ENCODE measurements at places on chromosomes 11 and 22.

- no peak for DNase-seq
Observed at GRCh38 chr11:116215471-116216113, 557.2 kb downstream of the BUD13 start.

GRCh38 chr11:7592711-7593110 is 78.9 kb downstream of the PPFIBP2 start:
- no peak for DNase-seq

- DNase-seq = no peak
Observed at GRCh38 chr22:21074102-21074715, 28.5 kb downstream of the LRRC74B start.

DNA sequence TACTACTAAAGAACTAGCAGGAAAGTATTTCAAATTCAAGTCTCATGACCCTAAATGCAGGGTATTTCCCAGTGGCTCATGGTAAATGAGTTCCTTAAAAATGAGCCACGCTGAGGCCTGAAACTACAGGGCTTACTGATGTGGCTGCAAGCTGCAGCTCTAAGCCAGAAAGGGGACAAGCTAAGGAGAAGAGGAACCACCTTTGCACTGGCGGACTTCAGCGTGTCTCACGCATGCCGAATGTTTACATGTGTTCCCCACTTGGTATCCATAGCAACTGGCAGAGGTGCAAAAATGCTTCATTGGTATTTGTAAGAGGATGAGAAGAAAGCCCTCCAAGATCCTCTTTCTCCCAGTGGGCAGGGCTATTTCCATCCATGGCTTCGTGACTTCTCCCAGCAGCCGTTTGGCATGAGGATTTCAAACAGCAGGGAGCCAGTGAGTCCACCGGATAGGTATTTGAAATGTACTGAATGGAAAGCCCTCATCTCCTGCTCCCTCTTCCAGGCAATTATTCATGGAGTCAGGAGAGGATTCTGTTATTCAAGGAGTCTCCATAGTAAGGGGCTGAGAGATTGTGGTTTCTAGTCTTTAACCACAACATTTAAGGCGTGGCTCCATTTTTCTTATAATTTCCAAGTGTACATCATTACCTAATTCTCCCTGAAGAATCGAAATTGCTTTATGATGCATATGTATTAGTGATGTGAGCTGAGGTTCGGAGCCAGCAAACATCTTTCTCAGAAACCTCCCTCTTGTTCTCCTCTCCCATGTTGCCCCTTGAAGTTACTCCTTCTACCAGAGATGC is 55.3 kb upstream of the CD44 start:
- peak; percentile 55 for DNase-seq

- no peak for DNase-seq
Observed at GRCh38 chr11:114316980-114317786, 21.0 kb downstream of the NNMT start.

- DNase-seq = no peak
Observed at GRCh38 chr11:57440744-57441414, 14.0 kb upstream of the SLC43A3 start.

DNA sequence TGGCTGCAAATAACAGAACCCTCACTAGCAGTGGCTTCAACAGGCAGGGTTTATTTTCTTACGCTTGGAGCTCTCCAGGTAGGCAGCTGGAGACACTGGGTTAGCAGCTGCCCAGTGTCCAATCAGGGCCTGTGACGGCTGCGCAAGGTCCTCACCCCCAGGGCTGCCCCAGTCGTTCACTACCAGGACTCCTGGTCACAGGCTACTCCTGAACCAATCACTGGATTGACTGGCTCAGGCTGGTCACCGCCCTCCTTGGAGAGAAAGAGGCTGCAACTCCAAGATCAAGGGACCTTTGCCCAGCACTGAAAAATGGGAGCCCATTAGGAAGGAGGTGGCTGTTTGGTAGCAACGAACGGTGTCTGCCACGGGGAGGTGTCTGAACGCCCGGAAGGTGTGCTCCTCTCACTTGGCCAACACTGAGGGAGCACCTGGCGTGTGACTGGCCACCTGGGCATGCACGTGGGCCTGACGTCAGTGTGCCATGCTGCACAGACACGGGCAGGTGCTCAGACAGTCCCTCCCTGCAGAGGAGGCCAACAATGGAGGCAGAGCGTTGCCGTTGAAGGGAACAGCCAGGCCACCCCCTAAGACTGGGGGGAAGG is 5.1 kb downstream of the ARSA start:
- no peak for DNase-seq

- DNase-seq = no peak
Observed at GRCh38 chr11:65501186-65501471, 2.3 kb downstream of the MALAT1 start.

DNA sequence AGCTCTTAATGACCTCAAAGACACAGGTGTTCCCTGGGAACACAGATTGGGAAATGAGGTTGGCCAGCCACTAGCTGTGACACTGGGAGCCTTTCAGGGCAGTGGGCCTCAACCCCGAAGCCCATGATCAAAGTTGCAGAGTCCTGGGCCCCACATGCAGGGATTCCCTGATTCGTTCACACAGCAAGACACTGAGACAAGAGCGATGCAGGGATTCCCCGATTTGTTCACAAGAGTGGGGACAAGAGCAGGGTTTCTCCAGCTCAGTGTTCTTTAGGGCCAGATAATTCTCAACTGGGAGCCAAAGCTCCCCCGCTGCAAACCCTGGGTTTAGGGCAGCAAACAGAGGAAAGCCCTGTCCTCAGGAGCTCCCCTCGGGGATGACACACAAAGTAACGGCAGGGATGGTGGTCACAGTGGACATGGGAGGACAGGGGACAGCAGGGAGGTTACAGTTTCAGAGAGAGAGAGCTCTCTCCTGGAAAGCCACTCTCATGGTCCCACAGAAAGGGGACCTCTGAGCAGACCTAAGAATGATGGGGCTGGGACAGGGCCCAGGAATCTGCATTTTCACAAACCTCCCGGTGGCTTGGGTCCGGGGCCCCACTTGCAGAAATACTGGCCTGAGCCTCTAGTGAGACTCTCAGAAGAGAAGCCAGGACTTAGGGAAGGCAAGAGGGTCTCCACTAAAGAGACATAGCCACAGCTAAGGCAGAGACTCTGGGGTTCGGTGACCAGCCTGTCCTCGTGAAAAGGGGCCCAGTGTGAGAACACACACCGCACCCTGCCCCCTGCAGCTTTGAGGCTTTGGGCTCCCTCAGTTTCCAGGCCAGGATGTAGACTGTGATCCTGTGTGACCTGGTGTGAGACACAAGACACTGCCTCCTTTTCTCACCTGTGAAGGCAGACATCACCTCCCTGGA is 7.4 kb upstream of the GNAZ start:
- DNase-seq = no peak

DNA sequence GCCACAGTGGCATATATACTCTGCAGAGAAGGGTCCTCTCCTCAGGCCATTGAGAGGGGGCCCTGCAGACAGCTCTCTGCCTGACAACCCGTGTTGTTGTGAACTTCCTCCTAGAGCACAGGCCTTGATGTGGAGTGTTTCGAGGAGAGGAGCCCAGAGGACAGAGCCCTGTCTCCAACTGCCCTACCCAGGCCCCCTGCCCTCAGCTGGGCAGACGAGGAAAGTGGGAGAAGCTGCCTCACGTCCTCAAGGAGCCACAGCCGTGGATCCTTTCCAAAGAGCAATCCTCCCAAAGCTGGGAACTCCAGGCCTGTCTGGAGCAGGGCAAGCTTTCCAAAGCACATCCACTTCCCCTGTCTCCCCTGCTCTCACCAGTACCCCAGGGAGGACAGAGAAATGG is 10.7 kb downstream of the LMO1 start:
- DNase-seq = no peak

- DNase-seq = no peak
Observed at GRCh38 chr22:26734339-26735018, 77.1 kb downstream of the MIAT start.

GRCh38 chr11:113994077-113994954 is 19.4 kb downstream of the HTR3A start:
- peak; percentile 19 for DNase-seq

DNA sequence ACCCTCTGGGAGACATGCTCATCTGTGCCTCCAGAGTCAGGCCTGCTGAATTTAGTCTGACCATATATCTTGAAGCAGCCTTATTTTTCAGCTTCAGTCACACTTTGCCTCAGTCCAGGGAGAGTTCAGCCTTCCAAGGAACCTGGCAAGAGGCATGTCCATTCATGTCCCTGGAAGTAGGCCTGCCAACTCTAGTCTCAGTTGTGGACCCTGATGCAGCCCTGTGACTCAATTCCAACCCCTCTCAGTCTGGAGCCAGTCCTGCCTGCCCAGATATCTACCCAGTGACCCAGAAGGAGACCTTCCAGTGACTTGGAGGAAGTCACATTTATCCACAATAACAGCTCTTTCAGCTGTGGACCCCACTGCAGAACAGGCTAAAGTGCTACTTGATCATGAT is 566.6 kb downstream of the TMEM135 start:
- DNase-seq = no peak

- no peak for DNase-seq
Observed at GRCh38 chr11:13168271-13168670, 109.3 kb upstream of the BMAL1 start.

DNA sequence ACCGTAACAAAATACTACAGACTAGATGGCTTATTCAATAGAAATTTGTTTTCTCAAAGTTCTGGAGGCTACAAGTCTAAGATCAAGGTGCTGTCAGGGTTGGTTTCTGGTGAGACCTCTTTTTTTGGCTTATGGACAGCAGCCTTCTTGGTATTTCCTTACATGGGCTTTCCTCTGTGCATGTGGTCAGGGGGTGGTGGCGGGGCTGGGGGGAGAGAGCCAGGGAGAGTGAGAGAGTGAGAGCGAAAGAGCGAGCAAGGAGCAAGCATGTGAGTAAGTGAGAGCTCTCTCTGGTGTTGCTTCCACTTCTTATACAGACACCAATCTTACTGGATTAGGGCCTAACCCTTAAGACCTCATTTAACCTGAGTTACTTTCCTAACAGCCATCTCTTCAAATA is 181.5 kb downstream of the TMEM135 start:
- no peak for DNase-seq

GRCh38 chr11:108115500-108116140 is 5.7 kb upstream of the ACAT1 start:
- DNase-seq = no peak

DNA sequence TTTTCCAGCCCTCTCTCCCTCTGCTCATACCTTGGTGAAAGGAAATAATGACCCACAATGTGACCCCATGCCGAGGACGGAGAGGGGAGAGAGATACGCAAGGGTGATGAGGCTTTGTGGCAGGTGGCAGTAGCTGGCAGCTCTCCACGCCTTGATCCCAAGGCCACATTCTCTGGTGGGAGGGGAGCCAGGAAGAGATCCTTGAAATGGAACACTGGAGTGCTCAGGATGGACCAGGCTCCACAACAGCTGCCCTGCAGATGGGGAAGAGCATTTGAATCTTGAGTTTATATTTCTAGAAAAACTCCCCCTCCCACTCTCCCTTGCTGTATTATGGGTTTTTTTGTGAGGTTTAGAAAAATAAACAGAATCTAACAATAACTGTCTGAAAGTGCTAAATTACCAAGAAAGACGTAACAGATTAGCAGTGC is 61.6 kb upstream of the CDON start:
- DNase-seq = no peak

DNA sequence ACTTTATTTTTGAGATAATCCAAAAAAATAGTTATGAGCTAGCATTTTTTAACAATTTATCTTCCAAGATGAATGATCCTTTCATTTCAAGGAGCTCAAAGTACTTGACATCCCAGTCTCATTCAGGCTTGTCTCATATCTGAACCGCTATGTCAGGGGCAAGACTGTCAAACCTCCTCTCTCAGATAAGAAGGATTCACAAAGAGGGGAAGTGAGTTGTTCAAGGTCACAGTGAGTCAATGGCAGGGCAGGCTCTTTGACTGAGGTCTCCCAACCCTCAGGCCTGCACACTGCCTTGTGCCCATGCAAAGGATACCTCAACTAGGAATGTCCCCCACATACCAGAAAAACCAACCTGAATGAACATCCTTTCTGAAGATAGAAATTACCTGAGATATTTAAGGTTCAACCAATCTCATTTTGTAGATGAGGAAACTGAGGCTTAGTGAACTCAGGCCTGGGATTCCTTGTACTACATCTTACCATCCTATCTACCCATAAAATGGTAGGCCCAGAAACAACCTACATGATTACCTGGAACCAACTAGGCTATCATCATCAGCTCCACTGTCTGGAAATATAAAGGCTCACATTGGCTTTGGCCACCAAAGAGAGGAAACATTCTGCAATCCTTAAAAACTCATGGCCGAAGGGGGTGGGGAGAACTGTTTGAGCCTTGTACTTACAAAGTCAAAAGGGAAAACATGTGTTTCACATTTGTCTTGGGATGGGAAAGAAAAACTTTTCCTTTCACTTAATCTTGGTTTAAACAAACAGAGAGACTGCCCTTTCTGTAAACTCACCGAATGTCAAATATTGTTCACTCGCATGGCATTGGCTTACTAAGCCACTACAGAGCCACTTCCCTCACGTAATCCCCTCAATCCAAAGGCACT is 51.1 kb downstream of the LIF start:
- no peak for DNase-seq

- DNase-seq = no peak
Observed at GRCh38 chr22:48708558-48709245, 1119.0 kb downstream of the BRD1 start.

DNA sequence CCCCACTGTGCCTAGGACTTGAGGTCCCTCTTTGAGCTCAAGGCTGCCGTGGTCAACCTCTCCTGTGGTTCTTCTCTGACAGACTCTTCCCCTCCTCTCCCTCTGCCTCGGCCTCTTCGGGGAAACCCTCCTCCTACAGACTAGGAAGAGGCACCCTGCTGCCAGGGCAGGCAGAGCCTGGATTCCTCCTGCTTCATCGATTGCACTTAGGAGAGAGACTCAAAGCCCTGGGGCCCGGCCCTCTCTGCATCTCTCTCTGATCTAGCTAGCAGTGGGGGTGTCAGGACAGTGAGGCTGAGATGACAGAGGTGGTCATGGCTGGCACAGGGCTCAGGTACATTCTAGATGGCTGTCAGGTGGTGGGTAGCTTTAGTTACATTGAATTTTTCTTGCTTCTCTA is 63.6 kb upstream of the EMID1 start:
- no peak for DNase-seq

DNA sequence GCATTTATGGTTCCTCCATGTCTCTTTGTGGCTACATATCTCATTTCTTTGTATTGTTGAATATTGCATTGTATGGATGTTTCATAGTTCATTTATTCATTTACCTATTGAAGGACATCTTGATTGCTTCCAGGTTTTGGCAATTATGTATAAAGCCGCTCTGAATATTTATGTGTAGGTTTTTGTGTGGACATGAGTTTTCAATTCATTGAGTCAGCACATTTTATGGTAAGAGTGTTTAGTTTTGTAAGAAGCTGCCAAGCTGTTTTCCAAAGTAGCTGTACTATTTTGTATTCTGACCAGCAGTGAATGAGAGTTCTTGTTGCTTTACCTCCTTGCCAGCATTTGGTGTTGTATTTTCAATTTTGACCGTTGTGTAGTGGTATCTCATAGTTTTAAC is 39.2 kb downstream of the KDM2A start:
- no peak for DNase-seq

DNA sequence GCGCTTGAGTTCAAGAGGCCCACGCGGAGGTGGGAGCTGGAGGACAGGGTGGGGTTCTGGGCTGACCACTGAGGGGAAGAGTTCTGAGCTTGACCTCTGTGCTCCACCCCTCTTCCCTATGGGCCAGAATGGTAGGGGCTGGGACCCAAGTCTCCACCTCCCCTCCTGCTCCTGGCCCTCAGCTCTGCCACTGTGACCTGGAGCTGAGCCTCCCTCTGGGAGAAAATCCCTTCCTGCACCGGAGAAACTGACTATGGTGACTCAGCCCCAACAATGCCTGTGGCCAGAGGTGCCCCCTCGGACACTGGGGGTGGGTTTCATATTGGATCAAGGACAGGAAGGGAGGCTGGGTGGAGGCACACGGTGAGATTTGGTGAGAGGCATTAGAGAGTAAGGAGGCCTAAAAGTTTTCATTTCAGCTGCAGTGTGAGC is 23.0 kb downstream of the RELT start:
- no peak for DNase-seq

- no peak for DNase-seq
Observed at GRCh38 chr11:88704485-88704884, 361.3 kb downstream of the GRM5 start.
